ENCODE measurements at places on chromosomes 3 and 15. TPM values are rescaled to one million over a fixed set of nuclear protein-coding genes. Genes with fewer than 3 reads are reported as not detected.

DNA sequence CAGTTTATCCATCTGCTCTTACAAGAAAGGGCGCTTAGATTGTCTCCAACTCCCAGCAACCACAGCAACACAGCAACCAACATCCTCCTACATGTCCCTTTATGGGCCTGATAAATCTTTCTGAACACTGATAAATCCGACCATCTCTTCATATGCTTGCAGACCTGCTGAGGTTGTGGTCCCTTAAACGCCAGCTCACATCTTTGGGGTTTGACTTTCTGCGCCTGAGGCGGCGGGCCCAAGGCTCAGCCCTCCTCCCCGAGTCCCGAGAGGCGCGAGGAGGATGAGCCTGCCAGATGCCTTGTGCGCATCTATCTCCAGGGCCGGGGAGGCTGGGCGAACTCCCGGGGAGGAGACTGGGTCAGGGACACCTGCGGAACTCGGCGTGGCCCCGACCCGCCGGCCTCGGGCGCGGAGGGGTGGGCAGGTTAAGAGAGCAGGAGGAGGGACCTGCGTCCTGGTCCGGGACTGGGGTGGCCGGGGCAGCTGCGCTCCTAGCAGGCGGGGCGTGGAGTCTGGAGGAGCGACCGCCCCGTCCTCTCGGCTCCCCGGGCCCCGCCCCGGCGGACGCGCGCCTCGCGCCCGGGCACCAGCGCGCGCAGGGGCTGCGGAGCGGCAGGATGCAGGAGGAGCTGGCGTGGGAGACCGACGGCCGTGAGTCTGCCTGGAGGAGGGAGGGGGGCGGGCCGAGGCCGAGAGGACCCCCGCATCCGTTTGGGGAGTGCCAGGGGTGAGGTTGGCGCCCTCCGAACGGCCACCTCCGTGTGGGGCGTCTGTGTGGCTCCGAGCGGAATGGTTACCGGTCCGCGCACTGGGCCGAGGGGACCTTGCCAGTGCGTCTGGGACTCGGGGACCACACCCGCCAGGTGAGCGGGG, at the start of gene ANKDD1A:
TSS of gene ANKDD1A (plus strand) at position 592 of the 876 bp plus-strand sequence. CDS start at position 621, 29 bp downstream.
- no peaks in the 10 kb centered on the region for H3K4me1 ChIP-seq
- H3K27me3 ChIP-seq: no peaks in the 10 kb centered on the region
- peak within 1 kb of the TSS; percentile 53 for H3K4me3 ChIP-seq
- H3K27ac ChIP-seq: no peak within 1 kb of the TSS
- DNase-seq: peak; percentile 84

DNA sequence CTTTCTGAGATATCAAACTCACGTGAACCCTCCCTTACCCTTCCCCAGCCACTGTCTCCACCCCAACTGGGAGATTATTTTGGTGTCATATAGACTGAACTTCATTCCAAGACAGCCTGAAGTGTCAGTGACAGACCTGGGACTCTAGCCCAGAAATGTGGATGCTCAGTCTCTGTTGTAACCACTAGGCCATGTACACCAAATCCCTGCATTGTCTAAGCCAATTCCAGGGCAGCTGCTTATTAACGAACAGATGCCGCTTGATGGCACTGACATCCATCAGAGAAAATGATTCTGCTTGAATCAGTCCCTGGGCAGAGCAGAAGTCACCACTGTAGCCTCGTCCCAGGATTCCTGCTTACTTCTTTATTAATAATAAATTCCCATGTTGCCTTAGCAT, 305.5 kb downstream of the GRM7 start:
- no peak overlapping the region for H3K4me3 ChIP-seq
- no peaks in the 10 kb centered on the region for H3K36me3 ChIP-seq
- no peak for DNase-seq
- no peaks in the 10 kb centered on the region for H3K27me3 ChIP-seq
- H3K4me1 ChIP-seq: no peaks in the 10 kb centered on the region
- H3K27ac ChIP-seq: no peak overlapping the region

DNA sequence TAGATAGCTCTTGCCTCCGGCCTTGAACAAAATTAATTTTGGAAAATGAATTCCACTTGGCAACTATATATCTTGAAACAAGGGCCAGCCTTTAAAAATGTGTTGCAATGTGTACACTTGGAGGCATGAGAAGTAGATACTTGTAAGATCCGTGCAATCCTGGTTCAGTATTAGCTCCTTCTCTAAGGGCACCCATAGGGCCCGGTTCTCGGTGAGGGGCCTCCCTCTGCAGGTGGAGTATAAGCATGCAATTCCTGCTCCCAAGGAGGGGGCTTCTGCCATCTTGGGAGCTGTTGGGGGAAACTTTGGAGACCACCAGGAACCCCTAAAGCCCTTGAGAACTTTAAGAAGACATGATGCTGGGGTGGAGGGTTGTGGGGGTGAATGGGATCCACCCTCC, 388.7 kb upstream of the RGMA start:
- no peaks in the 10 kb centered on the region for H3K27me3 ChIP-seq
- H3K4me3 ChIP-seq: no peak overlapping the region
- no peaks in the 10 kb centered on the region for H3K4me1 ChIP-seq
- no peak for DNase-seq
- no peaks in the 10 kb centered on the region for H3K36me3 ChIP-seq

FANCD2OS gene
- not detected for total RNA-seq

SNX22 gene
- 0.36 TPM for total RNA-seq
